Activated CD4-positive, alpha-beta T cell treated with anti-CD3 and anti-CD28 coated beads, Interleukin-10, Interleukin-2, amounts not matched to agents 100 ng/mL and 50 ng/mL, durations not matched to agents 16 hours and 8 hours (primary cell): ENCODE measurements at places on chromosomes 1 and 21.

GRCh38 chr1:53270873-53271272, 32.6 kb upstream of the MAGOH start:
- no peak for DNase-seq

GRCh38 chr1:32861904-32862695, 8.6 kb downstream of the FNDC5 start:
- DNase-seq = no peak

GRCh38 chr1:81827942-81828341, 27.2 kb downstream of the ADGRL2 start:
- DNase-seq = no peak

GRCh38 chr21:41166884-41167283, 1.1 kb upstream of the BACE2 start:
- no peak for DNase-seq

DNA sequence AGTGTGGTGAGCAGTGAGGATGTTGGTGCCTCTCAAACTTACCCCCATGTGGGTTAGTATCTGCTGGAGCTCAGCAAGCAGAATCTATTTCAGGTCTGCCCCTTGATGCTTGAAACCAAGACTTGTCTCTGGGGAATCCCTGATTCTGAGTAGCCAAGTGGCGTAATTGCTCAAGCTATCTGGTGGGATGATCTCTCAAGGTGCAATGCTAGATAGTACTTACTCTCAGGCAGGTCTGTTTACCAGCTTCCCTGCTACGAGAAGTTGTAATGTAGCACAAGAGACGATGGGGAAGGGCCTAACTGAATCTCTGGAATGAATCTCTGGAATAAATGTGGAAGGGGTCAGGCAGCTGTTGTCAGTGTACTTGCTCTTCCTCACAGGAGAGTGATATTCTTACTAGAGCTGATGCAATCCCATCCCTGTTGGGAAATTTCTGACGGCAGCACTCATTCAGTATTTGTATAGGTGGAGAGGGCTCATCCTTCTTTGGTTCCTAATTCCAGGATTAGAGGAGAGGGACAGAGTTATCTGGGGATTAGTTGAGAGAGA, 65.4 kb downstream of the MACF1 start:
- peak; percentile 39 for DNase-seq

GRCh38 chr21:33902349-33902748, 13.3 kb downstream of the ATP5PO start:
- DNase-seq = no peak

- no peak for DNase-seq
Measured at GRCh38 chr1:226420897-226421296, 13.0 kb upstream of the PARP1 start.

- no peak for DNase-seq
Measured at GRCh38 chr1:43315481-43315880, 14.7 kb downstream of the TIE1 start.
